ENCODE measurements at places on chromosomes 6 and 20.

DNA sequence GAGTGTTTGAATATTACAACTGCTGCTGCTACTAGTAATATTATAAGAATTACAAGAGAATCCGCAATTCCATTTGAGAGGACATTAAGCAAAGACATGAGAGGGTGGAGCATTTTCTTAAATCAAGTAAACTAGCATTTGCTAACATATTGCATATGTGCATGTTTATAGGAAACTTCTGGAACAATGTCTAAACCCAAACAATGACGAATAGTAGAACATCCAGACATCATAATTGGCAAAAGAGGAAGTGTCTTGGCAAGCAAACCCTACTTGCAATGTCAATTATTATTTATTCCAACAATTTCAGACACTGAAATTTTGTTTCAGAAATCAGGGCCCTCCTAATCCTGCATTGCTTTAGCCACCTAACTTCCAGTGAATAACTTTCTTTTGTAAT lies 1155.3 kb upstream of the GJE1 start:
- DNase-seq: no peak

DNA sequence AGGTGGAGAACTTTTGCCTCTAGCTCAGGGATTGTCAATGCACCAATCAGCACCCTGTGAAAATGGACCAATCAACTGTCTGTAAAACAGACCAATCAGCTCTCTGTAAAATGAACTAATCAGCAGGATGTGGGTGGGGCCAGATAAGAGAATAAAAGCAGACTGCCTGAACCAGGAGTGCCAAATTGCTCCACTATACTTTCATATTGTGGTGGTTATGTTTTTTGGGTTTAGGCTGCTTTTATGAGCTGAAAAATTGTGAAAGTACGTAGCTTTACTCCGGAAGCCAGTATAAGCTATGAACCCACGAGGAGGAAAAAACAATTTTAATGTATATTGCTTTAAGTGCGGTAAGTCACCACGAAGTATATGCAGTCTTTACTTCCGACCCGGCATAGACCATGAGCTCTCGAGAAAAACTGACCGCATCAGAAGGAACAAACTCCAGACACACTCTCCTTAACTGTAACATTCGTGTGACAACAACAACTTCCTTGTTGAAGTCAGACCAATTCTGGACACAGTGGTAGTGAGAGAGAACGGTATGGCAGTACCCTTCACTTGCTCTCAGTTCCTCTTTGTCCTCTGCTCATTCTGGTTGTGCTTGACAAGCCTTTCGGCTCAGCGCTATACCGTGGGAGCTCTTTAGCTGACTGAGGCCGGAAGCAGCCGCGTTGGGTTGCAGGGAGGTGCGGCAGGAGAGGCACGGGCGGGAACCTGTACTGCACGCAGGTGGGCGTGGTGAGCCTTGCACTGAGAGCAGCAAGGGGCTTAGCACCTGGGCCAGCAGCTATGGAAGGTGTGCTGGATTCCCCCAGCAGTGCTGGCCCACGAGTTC lies 81.9 kb upstream of the E2F3 start:
- DNase-seq: no peak

GRCh38 chr20:63741676-63742380 lies 2.3 kb downstream of the SLC2A4RG start:
- DNase-seq: no peak

- no peak for DNase-seq
Measured at GRCh38 chr6:4157506-4157905, 22.1 kb upstream of the ECI2 start.

GRCh38 chr6:144006736-144007477 lies 1.2 kb downstream of the PLAGL1 start:
- peak; percentile 6 for DNase-seq

DNA sequence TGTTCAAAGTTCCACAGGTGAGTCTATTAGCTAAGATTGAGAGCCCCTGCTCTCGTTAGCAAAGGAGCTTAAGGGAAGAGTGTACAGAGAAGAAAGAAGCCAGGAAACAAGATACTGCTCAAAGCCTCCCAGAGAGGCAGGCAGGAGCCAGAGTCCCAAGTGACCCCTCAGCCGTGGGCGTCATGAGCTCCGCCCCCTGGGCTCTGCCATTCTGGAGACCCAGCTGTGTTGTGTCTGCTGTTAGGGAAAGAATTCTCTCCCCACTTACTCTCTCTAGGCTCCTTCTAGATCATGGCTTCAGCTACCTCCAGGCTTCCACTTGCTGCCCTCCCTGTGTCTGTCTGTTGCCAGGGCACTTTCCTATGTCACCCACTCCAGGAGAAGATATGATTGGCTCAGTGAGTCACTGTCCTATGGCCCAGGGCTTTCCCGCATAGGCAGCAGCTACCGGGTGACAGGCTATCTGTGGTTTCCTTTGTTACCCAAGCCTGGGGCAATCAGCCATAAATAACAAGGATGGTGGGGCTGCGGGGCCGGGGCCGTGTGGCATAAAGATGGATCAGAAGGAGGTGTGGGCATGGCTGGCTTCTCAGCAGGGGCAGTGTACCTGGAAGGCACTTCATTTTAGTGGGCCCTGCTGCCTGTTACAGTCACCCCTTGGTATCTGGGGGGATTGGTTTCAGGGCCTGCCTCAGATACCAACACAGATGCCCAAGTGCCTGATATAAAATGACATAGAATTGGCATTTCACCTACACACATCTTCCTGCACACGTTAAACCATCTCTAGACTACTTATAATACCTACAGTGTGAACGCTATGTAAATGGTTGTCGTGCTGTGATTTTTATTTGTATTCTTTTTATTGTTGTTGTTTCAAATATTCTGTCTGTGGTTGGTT lies 118.9 kb downstream of the ARMC2 start:
- DNase-seq: no peak

DNA sequence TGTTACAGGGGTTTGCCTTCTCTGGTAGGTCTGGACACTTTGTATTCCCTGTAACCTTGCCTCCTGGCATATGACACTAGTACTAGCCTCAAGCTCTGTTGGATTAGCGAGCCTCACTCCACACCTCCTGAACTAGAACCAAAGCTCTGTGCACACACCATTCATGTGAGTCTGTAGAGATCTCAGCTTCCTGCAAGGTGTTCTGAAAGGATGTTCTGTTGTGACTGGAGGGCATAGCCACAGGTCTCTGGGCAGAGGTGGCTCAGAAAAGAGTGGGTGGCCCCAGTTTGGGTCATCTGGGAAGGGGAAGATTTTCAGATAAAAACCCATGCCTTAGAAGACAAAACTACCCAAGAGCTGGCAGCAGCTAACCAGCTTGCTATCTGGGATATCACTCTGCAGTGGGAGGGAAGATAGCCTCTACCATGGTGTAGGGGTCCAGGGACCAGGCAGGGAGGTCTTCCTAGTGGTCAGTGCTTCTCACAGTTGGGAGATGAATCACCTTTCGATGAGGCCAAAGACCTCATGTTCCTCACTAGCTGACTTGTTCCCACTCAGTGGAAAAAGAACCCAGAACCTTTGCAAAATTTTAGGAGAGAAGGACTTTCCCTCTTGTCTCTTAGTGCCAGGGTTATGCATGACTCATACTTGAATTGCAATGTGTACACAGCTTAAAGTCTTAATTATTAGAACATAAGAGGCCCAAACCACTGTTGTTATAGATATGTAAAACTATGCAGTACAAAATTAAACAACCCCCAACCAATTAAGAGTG lies 41.4 kb downstream of the HLA-F start:
- no peak for DNase-seq
